ENCODE measurements at places on chromosomes 7 and 10.

GRCh38 chr10:3792710-3793219 is 7.8 kb upstream of the KLF6 start:
- no peak for DNase-seq

DNA sequence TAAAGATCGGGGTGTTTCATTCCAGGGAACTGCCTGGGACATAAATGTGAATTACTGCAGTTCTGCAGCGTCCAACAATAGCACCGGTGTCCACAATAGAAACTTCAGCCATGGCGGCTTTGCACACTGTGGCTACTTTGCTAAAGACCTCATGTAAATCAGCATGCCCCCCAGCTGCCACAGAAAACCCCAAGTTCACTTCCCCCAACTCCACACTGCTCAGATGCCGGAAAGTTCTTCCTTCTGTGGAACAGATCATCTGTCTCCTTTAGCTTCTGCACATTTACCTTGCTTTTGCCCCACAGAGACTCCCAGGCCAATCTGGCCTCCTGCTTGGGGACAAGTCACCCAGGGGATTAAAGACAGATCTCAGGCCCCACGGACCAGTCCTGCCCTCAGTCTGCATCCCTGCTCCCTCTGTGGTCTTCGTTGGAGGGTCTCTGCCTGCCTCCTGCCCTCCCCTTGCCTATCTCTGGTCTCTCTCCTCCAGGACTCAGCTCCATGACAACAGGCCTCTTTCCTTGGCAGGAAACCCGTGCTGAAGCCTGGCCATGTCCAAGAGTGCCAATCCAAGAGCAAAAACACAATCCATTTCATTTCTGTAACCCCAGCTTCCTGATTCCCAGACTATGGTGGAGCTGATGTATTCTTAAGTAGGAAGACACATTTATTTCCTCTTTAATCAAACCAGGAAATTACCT is 403.2 kb downstream of the RPS24 start:
- no peak for DNase-seq

DNA sequence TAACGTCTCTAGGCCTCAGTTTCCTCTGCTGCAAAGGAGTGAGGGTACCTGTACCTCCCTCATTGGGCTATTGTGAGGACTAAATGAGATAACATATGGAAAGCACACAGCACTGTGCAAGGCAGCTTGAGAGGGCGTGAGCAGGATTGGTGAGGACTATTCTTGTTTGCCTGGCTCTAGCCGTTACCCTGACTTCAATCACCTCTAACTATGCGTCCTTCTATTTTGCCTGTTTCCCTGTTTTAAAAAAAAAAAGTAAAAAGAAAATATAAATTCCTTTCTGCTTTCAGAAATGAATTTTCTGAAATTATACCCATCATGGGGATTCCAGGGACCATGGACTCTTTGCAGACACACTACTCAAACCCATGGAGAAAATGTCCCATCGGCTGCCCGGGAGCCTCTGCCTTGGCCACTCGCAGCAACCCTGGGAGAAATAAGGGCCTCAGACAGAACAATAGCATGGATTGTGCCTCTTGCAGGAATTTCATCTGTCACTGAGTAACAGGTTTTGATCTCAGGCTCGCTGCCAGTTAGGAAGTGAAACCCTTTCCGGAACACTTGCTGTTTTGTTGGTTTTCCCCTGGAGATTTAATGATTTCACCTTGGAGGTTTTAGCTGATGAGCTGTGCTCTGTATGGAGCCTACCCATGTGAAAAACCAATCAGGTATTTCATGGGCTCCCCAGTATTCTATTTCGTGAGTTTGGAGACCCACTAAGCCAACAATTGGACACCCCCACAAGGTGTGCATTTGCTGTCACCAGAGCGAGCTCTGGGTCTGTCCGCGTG is 55.6 kb downstream of the STEAP1B start:
- DNase-seq = no peak

DNA sequence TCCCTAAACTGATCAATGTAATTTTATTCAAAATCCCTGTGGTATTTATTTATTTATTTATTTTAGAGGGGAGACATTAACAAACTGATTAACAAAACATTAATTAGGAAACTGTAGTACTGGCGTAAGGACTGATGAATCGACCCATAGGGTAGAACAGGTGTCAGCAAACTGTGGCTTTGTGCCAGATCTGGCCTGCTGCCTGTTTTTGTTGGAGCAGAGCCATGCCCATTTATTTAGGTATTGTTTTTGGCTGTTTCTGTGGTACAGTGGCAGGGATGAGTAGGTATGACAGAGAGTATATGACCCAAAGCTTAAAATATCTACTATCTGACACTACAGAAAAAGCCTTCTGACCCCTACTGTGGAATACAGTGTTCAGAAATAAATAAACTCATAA is 332.5 kb upstream of the ETV1 start:
- DNase-seq = no peak

DNA sequence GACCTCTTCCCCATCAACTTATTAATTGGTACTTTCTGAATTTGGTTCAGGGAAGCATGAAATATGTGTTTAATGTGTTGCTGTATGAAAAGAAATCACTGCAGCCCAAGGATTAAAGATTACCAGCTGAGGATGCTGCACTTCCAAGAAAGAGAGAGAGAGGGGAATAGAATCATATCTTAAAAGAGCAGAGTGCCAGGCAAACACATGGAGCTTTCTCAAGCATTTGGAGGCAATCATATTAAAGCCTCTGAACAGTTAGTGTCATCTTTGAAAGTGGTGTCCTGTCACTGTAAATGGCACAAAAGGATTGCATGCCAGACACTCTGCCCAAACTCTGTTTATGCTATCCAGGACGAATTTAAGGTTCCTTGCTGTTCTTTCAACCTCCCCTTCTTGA is 386.7 kb downstream of the SORCS1 start:
- no peak for DNase-seq

DNA sequence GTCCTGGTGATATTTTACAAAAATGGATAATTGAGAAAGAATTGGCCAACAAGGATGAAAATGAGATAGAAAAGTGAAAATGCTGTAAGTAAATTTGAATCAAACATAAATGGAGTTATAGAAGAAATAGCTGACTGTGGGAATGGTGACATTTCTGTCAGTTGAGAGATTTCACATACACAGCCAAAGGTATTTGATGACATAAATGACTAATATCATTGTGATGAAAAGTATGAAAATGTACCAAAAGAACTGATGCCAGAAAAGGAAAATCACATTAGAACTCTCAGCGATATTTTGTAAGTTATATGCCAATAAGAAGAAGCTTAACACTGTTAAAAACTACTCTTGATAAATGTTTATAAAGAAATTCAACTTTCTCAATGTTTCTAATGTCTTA is 54.9 kb downstream of the TFPI2 start:
- DNase-seq = no peak

DNA sequence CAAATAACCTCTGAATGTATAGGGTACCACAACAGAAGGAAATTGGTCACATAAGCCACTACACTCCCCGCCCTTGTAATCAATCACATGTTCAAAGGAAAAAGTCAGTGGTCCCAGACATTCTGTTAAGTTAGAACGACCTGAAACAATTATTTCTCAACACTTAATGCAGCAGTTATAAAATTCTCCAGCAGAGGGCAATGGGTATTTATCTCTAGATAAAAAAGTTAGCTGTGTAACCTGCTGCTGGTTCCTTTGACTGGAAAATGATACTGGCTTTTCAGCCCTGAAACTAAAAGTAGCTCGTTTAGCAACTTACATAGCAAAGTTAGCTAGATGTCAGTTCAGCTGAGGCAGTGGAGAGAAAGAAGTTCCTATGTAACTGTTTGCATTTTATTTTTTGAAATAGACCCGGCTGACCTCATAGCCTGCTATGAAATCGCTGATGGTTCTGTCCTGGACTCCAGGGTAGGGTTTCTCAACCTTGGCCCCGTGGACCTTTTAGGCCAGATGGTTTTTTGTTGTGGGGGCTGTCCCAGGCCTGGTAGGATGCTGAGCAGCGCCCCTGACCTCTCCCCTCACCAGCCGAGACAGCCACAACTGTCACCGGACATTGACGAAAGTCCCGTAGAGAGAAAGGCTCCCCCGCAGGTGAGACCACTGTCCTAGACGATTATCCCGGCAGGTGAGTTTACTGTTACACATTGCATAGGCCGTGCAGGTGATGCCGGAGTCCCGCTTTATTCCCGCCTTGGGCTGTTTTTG is 40.2 kb upstream of the PROSER2 start:
- DNase-seq = no peak

GRCh38 chr10:22580711-22581110 is 133.7 kb downstream of the PIP4K2A start:
- DNase-seq = no peak

- no peak for DNase-seq
Observed at GRCh38 chr7:75727881-75728593, 10.7 kb downstream of the HIP1 start.

DNA sequence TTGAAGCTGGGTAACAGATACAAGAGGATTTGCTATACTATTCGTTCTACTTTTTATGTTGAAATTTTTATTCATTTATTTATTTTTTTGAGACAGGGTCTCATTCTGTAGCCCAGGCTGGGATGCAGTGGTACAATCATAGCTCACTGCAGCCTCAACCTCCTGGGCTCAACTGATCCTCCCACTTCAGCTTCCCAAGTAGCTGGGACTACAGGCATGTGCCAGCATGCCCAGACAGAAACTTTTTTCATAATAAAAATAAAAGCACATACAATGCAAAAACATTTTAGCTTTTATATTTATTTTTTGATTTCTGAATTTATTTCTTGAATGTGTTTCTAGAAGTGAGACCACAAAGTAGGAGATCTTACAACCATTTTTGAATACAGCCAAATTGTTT is 71.2 kb downstream of the FANK1 start:
- no peak for DNase-seq

GRCh38 chr10:59126261-59126660 is 50.2 kb upstream of the PHYHIPL start:
- no peak for DNase-seq

DNA sequence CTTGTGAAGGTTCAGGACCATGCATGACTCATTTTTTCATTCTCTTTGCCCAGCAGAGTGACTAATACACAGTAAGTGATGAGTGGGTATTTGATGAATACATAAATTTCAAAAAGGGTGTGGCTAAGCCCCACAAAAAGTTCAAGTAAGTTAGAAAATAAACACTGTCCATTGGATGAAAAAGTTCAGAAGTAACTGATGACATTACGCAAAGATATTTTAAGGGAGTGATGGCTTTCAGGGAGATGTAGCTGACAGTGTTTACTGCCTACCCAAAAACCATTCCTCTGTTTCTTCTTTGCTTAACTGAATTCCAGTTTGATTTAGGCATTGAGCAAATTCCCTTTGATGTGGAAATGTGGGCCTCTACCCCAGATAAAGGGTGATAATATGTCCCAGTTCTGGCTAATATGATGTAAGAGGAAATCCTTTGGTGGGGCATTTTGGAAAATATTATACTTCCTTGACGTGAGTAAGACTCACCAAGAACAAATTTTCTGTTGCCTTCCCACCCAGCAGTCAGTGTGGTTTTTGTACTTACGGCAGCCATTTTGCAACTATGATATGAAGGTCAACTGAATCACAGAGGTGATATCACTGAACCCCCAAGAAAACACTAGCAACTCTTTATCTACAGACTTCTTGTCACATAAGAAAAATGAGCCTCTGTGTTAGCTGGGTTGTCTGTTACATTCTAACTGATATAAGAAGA is 29.0 kb upstream of the EBLN1 start:
- DNase-seq = no peak

GRCh38 chr7:134407311-134407710 is 51.6 kb downstream of the AKR1B1 start:
- DNase-seq = no peak

DNA sequence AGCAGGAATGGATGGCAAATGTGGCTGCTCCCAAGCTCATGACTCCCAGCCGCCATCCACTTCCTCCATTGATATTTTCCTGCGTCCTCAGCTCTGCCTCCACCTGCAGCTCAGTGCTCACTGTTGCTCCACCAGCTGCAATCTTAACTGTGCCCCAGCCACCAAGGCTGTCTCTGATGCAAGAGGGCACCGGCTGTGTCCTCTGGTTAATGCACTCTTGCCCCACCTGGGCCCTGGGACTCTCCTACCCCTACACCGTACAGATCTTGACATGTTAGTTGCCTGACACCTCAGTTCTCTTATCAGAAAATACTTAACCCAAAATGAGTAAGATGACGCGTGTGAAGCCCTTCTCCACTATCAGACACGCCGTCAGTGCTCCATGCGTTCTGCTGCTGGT is 45.5 kb upstream of the GPR26 start:
- DNase-seq = no peak

GRCh38 chr7:100415448-100415847 is 13.1 kb downstream of the ZCWPW1 start:
- no peak for DNase-seq

GRCh38 chr7:100804681-100805431 is 22.5 kb downstream of the EPHB4 start:
- DNase-seq = no peak

- no peak for DNase-seq
Observed at GRCh38 chr7:11591943-11592342, 240.1 kb downstream of the THSD7A start.

GRCh38 chr10:930625-931325 is 730 bp downstream of the LARP4B start:
- DNase-seq = no peak

DNA sequence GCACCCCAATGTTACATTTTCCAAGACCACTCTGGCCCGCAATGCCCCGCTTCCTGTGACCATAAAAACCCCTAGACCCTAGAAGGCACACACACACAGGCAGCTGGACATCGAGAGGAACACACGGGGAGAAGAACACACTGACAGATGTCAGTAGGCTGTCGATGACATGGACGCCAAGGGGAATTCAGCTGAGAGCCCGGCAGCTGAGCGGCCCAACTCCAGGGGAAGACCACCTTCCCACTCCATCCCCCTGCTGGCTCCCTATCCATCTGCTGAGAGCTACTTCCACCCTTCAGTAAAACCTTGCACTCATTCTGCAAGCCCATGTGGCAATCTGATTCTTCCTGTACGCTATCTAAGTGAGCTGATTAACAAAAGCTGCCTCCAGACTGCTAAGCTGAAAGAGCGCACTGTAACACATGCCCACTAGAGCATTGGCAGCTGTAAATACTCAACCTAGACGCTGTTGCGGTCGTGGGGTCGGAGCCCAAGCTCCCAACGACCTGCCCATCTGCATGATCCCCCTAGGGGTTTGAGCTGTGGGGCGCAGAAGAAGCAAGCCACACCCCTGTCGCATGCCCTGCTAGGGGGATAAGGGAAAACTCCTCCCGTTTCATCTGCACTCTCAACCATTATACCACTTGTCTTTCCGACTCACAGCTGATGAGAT is 843.6 kb upstream of the POT1 start:
- DNase-seq = no peak

DNA sequence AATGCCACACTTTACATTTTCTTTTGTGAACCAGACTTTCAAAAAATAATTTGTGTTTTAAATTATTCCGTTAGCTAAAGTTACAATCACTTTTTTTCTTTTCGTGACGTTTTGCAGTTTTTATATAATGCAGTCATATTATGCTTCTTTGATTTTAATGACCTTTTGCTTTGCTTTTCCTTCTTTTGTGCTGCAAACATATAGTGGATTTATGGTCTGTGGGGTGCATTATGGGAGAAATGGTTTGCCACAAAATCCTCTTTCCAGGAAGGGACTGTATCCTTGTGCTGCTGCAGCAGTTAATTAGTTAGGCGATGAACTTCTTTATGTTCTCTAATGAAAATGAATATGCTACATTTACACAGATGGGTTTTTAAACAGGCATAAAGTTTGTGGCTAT is 117.4 kb downstream of the MAPK8 start:
- DNase-seq = no peak

- no peak for DNase-seq
Observed at GRCh38 chr7:148700661-148701064, 2.0 kb downstream of the CUL1 start.

GRCh38 chr7:34846976-34847375 is 189.0 kb downstream of the NPSR1 start:
- DNase-seq = no peak

GRCh38 chr7:30074422-30075030 is 46.3 kb downstream of the PLEKHA8 start:
- no peak for DNase-seq
